NCI-H1694 treated with DMSO at 0.1 percent for 48 hours (cell line): ENCODE measurements at places on chromosomes 5 and 9.

GRCh38 chr5:150320044-150320613 is 17.4 kb upstream of the ARSI start:
- no peak for DNase-seq

DNA sequence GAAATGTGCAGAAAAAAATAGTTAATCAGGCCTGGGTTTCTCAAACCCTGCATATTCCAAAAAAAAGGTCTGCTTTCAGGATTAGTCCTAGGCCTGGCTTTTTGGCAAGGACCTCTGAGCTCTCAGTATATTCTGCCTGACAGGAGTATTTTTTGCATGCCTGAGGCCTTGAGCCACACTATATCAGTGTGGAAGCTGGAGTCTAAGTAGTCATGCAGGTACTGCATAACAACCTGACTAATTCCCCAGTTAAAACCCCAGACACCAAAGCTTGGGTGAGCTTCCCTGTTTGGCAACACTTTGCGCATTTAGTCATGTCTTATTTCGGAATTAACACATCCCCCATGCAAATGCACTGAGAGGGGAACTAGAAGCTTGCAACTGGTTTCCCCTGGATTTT is 359.5 kb downstream of the CETN3 start:
- no peak for DNase-seq

GRCh38 chr5:24496268-24496667 is 148.5 kb downstream of the CDH10 start:
- DNase-seq: no peak

- no peak for DNase-seq
Measured at GRCh38 chr5:109374625-109375024, 35.1 kb downstream of the PJA2 start.

GRCh38 chr9:110083866-110084265 is 124.1 kb downstream of the C9orf152 start:
- DNase-seq: no peak

DNA sequence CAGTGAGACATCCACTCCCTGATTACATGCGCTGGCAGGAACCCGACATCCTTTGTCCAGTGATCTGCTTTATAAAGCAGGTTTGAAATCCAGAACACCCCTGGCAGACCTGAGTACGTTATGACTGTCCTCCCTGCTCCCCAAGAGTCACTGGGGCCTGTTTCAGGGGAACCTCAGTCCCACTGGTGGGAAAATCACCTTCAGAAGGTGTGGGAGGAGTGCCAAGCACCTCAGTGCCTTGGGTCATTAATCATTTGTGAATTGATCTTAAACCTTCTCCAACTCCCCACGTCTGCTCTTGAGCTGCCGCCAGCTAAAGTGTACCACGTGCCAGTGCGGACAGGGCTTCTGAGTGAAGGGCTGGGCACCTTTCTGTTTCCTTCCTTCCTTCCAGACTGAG is 16.2 kb downstream of the SLC6A3 start:
- no peak for DNase-seq

DNA sequence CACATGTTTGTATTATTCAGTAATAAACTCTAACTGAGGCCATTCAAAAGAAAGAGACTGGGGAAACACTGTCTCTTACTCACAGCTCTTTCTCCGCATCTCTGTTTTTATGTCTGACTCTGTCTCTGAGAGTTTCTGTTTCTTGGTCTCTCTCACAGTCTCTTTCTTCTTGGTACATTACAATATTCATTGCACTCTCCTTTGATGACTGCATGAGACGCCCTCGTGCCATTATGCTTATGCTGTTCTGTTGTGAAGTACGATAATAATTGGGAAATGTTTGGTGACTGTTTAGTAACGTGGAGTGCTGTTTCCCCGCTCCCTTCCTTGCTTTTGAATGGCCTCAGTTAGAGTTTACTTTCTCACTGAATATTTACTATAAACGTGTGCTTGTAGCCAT is 25.3 kb upstream of the TLX3 start:
- DNase-seq: no peak

GRCh38 chr9:78031444-78031892 is at the start of gene GNAQ:
TSS of gene GNAQ (minus strand) at chr9:78031811. CDS start at chr9:78031235, 576 bp downstream.
- DNase-seq: no peak

DNA sequence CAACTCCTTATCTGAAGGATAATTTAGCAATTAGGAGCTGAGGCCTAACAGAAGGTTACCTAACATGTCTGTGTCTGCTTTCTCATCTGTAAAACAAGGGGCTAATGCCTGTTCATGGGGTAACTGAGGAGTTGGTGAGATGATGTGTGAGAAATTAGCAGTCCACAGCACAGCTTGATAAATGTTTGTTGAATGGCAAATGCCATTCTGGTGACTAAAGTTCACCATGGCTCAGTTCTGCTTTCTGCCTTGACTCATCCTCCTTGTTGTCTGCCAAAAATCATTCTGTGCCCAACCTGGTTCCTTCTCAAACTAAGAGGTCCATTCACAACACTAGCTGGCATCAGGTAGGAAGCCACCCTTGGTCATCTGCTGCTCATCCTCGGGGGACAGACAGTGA is 552.0 kb upstream of the KLF4 start:
- no peak for DNase-seq

DNA sequence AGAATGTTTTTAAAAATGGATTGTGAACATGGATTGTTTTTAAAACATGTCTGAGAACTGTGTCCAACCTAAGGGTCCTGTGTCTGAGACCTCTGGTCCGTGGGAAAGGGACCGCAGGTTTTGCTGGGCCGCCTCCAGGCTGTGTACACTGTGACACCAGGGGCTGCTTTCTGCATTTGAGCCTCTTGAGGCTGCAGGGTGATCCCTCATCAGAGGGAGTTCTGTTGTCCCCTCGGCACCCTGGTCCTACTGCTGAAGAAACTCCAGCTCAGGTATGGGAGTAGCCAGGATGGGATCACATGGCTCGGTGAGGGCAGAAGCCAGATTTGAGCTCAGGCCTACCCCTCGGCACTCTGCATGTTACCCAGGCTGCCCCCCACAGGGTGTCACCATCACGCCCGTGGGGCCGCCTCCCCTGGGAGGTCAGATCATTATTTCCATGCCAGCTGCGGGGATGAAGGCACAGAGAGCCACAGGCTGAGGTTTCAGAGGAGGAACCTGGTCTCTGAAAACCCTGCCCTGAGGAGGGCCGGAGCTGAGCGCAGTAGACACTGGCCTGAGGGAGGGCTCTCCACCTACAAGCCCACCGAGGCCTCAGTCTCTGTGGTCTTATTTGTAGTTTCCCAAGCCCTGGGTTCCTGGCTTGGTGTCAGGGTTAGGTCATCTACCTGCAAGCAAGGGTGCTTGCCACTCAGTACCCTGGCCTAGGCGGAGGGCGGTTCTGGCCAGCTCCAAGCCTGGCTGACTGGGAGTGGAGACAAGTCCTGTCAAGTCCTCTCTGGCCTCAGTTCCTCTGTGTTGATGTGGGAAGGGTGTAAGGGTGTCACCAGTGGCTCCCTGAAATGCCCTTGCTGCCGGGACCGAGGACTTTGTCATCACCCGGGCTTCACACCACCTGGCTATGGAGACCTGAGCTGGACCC is 2.8 kb downstream of the PRR7 start:
- DNase-seq: no peak

- DNase-seq: peak; percentile 52
Measured at GRCh38 chr5:74673011-74673790, 11.8 kb upstream of the HEXB start.

- DNase-seq: no peak
Measured at GRCh38 chr5:28505121-28505520, 1466.7 kb upstream of the CDH9 start.

- no peak for DNase-seq
Measured at GRCh38 chr5:141826674-141827073, 51.5 kb downstream of the PCDH1 start.

- DNase-seq: no peak
Measured at GRCh38 chr5:160188141-160189015, 40.9 kb upstream of the FABP6 start.

- no peak for DNase-seq
Measured at GRCh38 chr5:166695326-166695725, 1596.1 kb upstream of the WWC1 start.

DNA sequence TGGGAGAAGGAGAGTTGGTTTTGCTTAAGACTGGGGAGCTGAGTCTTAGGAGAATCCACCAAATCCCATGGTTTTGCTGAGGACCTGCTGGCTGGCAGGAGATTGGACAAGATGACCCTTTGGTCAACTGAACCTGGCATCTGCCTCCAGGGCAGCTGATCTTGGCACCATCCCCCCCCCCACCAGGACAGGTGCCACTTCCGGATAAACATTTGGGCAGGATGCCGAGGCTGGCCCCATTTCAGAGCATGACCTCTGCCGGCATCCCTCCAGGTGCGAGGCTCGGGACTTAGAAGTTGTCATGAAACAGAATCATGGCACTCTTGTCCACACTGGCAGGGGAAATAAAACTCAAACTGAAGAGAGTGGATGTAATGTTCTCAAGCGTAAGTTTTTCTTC is 165.6 kb downstream of the MACROH2A1 start:
- no peak for DNase-seq

DNA sequence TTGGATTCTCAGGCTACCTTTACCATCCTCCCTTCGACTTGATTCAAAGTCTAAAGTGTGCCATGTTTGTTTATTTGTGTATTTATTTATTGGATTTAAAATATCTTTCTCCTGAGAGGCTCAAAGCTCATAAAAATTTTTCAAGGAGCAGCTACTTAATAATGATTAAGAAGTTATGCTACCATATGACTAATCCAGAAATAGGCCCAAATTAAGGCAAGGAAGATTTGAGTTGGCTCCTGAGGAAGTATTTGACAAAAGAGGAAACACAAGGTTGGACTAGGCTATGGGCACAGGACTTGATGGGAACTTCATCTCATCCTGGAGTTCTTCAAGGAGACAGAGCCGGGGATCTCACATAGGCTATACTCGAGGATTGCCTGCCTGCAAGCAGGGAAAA is 22.4 kb upstream of the PPP2CA start:
- no peak for DNase-seq

- no peak for DNase-seq
Measured at GRCh38 chr9:7907551-7908337, 108.2 kb upstream of the DMAC1 start.

- no peak for DNase-seq
Measured at GRCh38 chr9:95189251-95190098, 128.0 kb downstream of the FANCC start.

DNA sequence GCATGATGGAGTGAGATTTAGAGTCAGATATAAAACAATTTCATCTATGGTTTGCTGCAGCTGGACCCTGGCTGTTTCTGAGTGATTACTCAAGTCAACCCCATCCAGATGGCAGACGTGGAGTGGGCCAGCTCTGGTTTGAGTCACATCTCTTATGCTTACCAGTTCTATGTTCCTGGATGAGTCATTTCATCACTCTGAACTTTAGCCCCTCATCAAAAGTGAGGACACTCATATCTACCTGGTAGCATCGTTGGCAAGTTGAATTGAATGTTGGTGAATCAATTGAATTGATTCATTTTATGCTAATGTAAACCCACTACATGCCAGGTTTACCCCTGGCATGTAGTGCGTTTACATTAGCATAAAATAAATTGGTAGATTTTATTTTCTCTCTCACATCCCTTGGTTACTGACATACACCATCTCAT is 176.4 kb downstream of the FGF18 start:
- DNase-seq: no peak

GRCh38 chr5:111975133-111975532 is 218.1 kb upstream of the NREP start:
- no peak for DNase-seq

DNA sequence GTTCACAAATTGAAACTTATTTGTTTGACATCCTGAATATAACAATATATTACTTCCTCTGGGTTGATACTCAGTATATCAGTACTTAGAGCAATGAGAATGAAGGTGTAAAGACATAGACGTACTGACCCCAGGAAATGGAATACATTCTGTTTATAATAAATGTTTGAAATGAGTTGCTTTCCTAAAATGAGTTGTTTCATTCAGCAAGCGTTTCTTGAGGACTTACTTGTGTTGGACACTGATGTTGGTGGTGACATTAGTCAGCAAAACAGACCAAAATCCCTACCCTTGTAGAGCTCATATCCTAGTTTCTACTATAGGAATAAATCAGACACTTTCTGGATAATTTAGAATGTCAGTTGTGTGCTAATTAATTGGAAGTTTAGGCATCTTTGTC is 184.3 kb downstream of the ZDHHC21 start:
- DNase-seq: no peak

- no peak for DNase-seq
Measured at GRCh38 chr9:107049803-107050184, 186.8 kb downstream of the ZNF462 start.

- DNase-seq: no peak
Measured at GRCh38 chr9:105311306-105311705, 66.9 kb downstream of the SLC44A1 start.

GRCh38 chr5:171838066-171838465 is 52.4 kb downstream of the SMIM23 start:
- DNase-seq: no peak

DNA sequence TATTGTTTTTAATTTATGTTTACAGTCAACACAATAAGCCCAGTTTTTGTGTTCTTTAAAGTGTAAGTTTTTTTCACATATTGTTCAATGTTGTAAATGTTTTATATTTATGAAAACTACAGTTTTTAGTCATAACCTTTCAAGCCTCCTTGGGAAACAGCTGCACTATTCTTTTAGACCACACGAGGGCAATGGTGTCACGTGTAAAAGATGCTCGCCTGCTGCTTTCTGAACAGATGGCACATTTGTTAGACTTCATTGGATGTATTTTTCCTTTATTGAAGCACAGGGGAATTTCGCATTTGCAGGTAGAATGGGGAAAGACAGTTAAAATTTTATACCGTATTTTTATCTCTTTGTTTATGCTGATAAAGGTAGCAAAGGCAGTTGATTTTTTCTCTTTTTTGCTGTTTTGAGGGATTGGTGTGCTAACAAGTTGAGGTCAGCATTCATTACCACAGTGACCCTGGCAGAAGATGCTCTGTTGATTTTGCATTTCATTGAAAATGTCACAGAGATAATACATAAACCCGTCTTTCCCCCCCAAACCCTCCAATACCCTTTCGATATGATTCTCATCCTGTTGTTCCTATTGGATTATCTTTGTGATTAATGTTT is 59.0 kb downstream of the MAT2B start:
- peak; percentile 62 for DNase-seq

- no peak for DNase-seq
Measured at GRCh38 chr5:129172580-129172979, 78.0 kb downstream of the ISOC1 start.

DNA sequence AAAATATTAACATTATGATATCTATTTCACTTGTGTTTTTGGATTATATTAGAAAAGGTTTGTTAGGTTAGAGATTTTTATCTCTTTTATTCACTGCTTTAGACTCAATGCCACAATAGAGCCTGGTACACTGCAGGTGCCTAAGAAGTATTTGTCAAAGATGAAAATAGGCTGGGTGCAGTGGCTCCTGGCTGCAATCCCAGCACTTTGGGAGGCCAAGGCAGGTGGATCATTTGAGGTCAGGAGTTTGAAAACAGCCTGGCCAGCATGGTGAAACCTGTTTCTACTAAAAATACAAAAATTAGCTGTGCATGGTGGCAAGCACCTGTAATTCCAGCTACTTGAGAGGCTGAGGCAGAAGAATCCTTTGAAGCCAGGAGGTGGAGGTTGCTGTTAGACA is 64.3 kb downstream of the C9 start:
- no peak for DNase-seq

- DNase-seq: no peak
Measured at GRCh38 chr9:119771341-119771740, 402.1 kb upstream of the BRINP1 start.
